ENCODE measurements at places on chromosomes 1 and 21.

- no peak for DNase-seq
These were observed 2.4 kb upstream of the B4GALT3 start for GRCh38 chr1:161179698-161180097.

- no peak for DNase-seq
These were observed 87.9 kb downstream of the PRDM16 start for GRCh38 chr1:3156936-3157335.

DNA sequence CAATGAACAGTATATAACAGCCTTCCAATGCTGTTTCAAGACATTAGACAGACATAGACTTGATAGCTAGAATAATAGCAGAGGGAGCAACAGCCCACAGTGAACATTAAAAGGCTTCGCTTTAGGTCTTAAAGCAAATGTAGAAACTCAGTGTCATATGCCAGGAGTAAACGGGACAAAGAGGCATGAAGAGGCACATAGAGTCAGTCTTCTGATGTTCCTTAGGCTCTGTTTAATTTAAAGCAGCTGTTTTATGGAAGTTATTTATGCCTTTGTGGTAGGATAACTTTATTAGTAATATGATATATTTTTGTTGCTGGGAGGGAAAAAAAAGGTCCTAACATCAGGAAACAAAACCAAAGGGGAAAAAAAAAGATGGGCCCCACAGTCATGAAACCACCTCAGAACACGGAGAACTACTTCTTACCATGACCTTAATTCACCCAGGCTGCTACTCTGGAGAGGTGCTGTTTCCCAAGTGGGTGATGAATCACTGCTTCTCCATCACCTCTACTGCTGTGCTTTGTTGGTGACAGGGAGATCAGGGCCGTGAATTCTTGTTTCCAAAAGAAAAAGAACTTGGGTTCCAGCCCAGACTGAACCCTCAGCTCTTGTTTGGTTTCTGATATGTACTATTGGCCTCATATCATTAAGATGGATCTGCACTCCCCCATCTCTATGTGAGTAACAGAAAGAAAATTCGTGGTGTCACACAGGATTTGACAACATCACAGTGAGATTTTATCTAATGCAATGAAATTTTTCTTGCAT, 616.9 kb downstream of the KIF26B start:
- no peak for DNase-seq

- DNase-seq: no peak
These were observed 7.7 kb upstream of the ZNF669 start for GRCh38 chr1:247111700-247112478.

DNA sequence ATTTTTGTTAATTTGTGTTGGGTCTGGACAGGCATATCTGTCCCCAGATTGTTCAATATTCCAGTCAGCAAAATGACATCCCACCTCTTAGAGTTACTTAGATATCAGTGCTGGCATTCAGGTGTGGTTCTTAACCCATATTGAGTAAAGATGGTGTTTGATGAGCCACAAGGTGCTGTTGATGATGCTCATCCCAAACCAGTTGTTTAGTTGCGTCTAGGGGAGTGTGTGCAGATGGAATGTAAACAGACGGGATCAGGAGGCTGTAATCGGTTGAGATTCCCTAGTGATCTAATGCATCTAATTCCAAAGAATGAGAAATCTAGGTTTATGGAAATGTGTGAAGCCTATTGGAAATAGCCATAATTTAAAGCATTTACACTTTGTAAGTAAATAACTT, 1.1 kb downstream of the HOOK1 start:
- no peak for DNase-seq

DNA sequence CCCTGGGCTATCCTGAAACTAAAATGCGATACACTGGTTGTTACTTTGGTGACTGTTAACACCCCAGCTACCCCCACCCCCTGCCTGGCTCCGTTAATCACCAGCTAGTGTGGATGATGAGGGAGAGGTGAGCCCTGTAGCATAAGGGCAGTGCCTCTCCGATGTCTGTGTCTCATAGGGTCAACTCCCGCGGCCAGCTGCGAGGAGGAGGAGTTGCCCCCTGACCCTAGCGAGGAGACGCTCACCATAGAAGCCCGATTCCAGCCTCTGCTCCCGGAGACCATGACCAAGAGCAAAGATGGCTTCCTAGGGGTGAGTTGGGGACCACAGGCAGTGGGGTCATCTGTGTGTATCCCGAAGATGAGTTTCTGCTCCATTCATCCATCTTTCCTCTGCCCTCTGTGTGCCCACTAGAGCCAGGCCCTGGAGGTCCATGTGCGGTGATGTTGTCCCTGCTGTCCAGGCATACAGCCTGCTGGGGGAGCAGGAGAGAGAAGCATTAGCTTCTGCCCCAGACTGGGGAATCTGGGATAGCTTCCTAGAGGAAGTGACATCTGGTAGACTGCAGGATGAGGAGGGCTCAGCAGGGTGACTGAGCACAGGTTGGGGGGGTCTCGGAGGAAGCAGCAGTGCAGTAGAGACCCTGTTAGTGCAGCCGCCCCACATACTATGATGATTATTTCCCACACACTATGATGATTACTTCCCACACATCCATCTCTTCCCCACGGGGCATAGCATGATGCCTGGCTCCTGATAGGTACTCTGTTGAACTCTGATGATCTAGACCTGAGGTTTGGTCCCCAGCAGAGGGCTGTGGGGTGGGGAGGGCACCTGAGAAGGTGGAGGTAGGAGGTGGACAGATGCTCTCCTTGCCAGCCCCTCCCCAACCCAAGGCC, 5.2 kb downstream of the SELENON start:
- DNase-seq: no peak

- DNase-seq: no peak
These were observed 1152.2 kb upstream of the ADGRL4 start for GRCh38 chr1:80158771-80159170.

DNA sequence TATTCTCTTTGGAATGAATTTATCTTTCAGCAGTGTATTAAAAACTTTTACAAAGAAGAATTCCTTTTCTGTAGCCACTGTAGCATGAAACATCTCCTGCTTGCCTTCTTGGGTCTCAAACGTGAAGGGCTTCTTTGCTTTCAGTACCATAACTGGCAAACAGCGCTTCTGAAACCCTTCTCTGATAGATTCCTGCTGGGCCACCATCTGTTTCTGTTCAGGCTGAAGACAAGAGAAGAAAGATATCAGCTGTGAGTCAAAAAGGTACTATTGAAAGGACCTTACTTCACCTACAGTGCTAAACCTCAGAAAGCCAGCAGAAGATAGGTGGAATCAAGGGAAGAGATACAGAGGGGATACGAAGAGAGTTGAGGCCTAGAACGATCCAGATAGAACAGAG, 10.5 kb downstream of the AIM2 start:
- DNase-seq: no peak

DNA sequence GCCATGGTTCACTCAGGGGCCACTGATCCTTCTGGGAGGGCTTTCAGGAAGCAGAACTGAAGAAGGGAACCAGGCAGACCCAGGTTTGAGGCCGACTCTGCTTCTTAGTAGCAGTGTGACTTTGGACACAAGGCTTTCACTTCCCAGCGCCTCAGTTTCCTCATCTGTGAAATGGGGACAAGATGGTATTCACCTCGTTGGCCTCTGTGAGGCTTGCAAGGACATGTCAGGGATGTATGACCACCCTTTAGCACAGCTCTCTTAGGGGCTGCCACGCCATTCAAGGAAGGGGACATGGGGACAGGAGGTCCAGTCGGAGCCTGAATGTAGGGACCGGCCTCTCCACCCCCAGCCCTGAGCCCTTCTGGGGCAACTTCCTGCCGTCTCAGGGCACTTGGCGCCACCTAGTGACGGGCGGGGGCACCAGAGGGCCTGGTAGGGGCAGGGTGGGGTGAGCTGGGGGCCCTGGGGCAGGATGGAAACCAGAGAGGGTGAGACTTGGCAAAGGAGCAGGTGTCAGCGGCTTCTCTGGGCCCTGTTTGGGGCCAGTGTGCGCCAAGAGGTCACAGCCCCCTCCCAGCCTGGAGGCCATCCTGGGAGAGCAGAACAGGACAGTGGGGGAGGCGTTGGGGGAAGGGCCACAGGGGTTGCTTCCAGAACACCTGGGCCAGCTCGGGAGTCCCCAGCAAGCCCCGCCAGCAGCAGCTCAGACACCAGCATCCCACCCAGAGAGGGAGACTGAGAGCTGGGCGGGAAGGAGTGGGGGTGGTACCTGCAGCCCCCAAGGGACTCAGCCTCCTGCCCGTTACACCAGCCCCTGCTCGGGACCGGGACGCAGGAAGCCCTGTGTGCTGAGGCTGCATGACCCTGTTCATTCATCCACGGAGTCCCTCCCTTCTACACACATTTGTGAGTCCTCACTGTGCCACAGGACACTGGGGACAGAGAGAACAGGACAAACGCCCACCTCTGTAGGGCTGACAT, 102.5 kb upstream of the TARDBP start:
- peak; percentile 65 for DNase-seq

DNA sequence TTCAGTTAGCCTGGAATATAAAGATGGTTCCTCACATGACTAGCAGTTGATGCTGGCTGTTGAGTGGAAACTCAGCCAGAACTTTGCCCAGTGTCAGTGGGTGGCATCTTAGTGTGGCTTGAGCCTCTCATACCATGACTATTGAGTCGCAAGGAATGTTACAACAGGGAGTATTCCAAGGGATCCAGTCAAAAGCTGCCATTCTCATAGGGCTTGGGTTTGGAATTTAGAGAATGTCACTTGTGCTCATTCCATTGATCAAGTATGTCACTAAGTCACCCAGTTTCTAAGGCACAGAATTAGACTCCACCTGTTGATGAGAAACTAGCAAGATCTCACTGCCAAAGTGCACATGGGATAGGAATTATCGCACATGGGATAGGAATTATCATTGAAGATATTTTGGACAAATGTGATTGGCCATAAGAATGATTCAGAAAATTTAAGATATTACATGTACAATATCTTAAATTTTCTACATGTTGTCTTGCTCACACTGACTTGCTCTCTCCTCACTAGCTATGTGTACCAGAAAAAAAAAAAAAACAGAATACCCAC, 1290.7 kb upstream of the ADGRL2 start:
- no peak for DNase-seq

DNA sequence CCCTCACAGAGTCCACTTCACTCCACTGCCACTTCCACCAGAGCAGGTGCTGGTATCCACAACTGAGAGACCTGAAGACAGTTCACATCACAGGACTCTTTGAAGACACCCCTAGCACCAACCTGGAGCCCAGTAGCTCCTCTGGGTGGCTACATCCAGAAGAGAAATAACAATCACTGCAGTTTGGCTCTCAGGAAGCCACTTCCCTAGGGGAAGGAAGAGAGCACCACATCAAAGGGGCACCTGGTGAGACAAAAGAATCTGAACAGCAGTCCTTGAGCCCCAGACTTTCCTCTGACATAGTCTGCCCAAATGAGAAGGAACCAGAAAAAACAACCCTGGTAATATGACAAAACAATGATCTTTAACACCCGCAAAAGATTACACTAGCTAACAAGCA, 113.2 kb downstream of the TENT5C start:
- no peak for DNase-seq

DNA sequence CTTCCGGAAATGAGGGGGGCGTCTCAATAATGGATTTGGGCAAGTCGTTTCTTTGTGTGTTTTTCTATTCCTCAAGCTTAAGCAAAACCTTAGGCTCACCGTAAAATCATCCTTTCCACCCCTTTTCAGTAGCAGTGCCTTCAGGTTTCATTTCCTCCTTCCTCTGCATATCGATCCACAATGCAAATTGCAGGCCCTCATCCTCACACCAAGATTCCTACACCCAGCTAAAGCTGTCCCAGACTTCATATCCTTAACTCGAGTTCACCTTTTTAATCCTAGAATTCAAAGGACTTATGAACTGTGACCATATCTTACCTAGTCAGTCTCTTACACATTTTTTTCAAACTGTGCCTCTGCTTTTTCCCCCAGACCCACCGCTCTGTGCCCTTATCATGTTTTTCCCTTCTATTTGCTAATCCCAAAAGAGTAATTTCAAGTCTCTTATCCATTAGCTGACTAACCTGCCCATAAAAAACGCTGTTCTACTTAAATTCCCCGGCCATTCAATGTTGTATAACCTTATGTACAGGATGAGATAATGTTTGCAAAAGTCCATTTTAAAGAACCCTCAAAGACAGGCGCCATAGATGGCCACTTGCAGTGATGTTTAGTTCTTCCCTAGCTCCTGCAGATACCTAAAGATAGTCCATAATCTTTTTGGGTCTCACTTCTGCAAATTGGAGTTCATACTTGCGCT, 1.5 kb downstream of the AKIRIN1 start:
- no peak for DNase-seq

- DNase-seq: no peak
These were observed 1017.9 kb downstream of the ADGRL2 start for GRCh38 chr1:82818586-82818985.

DNA sequence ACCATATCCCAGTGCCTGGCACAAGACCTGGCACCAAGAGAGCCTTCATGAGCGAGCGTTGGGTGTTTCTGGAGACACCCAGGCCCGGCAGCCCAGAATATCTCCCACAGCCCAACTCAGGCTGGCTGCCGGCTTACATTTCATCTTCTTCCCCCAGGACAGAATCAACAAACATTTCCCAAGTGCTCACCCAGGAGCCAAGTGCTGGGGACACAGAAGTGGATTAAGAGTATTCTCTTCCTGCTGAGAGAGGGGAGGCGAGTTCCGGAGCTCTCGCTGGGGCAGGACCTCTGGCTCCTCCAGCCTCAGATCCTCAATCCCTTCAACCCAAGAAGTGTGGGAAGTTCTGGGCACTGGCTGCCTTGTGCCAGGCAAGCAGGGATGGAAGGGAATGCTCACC, 23.6 kb downstream of the IFFO2 start:
- DNase-seq: no peak

DNA sequence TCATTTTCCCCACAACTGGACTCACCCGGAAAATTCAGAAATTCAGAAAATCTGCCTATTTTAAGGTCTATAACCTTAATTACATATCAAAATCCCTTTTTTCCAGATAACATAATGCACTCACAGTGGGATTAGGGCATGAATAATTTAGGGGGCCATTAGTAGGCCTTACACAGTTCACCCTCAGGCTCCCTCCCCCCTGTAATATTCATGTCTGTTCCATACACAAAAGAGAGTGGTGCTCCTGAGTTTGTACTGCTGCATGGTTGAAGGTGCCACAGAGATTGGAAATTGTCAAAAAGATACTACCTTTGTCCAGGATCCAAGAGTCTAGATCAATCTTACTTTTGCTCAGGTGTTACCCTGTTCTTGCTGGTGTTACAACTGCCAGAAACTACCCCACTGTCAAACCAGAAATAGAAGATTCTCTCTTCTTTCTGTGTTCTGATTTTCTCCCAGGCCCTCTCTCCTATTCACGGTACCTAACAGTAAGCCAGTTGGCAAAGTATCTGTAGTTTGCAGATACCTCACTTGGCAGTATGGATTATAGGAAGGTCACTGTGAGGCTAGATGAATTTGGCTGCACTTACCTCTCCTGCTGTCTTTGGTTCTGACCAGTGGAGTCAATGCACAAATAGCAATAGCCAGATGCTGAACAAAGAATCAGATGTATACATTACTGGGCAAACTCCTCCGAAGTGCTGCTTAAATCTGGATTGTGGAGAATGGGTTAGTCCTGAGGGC, 53.2 kb downstream of the C1orf198 start:
- no peak for DNase-seq

GRCh38 chr1:20386323-20387081, 95.8 kb downstream of the VWA5B1 start:
- DNase-seq: no peak

- DNase-seq: no peak
These were observed 19.2 kb downstream of the NLRP3 start for GRCh38 chr1:247435030-247435758.
